ENCODE measurements at places on chromosomes 5 and 9. TPM values are rescaled to one million over a fixed set of nuclear protein-coding genes. Genes with fewer than 3 reads are reported as not detected.

DNA sequence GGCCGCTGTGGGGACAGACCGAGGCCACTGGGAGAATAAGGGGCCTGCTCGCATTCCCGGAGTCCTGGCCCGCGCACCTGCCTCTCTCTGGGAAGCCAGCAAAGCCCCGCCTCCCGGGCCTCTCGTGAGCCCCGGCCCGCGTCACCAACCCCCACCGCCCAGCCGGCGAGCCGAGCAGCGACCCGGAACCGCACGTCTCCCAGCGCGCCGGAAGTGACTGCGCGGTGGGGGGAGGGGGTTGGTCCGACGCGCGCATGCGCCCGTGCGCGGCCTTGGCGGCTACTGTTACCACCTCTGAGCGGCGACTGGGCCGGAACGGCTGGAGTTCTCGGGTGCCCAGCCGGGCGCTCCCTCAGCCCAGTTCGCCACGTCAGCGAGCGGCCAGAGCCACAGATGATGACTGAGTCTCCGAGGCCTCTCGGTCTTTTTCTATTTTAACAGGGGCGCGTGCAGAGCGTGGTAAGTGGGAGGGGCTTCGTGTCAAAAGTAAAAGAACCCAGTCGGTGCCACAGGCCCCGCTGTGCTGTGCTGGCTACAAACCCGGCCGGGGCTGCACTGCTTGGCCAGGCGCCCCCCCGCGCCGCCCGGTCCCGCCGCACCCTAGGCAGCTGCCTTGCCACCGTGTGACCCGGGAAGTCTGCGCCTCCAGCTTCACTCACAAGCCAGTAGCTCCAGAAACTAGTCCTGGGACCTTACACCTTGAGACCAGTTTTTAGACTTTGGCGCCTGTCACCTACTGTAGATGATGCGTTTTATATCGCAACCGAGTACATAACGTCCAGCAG is at the start of gene GOLGA1:
GOLGA1 (minus strand) TSS at position 190 of the 785 bp plus-strand sequence. CDS start 2,372 bp downstream, outside the sequence.
- DNase-seq, result peak; percentile 93

DNA sequence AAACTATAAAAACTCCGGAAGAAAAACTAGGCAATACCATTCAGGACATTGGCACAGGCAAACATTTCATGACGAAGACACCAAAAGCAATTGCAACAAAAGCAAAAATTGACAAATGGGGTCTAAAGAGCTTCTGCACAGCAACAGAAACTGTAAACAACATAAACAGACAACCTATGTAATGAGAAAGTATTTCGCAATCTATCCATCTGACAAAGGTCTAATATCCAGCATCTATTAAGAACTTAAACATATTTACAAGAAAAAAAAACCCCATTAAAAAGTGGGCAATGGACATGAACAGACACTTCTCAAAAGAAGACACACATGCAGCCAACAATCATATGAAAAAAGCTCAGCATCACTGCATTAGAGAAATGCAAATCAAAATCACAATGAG is 498.6 kb downstream of the HINT1 start:
- DNase-seq, result no peak

- no peak for DNase-seq
Measured at GRCh38 chr9:16679327-16679821, 191.1 kb downstream of the BNC2 start.

Gene LHX2
- total RNA-seq, result under 0.01 TPM

- peak; percentile 69 for DNase-seq
Measured at GRCh38 chr9:96420468-96421219, 2.5 kb upstream of the ZNF367 start.

- DNase-seq, result no peak
Measured at GRCh38 chr9:104960662-104961061, 32.7 kb upstream of the ABCA1 start.

- DNase-seq, result no peak
Measured at GRCh38 chr5:178418471-178419010, 171.7 kb downstream of the COL23A1 start.

- DNase-seq, result no peak
Measured at GRCh38 chr5:34865091-34865490, 26.1 kb downstream of the TTC23L start.

DNA sequence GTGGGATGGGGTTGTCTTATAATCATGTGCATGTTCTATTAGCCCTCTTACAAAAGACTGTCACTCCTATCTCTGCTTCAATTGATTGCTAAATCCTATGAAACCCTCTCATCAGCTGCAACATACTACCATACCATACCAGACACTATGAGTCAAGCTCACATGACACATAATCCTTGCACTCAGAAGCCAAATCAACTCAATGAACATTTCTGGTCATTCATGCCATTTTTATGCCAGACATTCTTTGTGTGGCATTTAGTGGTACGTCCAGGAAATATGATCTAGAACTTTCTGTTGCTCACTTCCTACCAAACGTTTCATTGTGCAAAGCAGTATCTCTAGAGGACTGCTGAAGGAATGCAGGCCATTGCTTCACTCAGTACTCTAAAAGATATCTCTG is 159.2 kb upstream of the GNA14 start:
- no peak for DNase-seq

DNA sequence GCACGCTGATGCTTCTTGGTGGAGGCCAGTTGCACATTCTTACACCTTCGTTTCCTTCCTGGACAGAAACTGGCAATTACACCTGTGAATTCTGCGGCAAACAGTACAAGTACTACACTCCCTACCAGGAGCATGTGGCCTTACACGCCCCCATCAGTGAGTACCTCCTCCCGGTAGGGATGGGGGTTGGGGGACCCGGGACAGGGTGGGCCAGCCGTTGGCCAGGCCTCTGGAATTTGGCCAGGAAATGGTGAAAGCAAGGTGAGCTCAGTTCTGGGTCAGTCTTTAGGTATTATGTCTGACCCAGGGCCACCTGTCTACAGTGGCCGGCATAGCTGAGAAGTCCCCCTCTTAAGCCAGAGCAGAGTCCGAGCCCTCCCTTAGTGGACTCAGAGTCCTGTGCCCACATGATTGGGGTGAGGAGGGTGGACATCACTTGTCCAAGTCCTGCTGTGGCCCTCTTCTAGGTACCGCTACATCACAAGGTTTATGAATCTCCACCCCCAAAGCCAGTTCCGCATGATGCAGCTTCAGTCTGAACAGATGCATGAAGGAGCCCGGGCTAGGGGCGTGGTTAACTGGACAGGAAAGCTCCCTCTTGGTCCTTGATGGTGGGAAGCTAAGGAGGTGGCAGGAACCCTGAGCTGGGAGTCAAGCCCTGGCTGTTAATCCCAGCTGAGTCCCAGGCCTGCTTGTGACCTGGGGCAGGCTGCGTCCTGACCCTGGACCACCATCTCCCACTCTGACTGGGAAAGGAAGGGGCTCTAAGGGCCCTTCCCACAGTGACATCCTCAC is 61.3 kb downstream of the AMBP start:
- DNase-seq, result no peak

- no peak for DNase-seq
Measured at GRCh38 chr9:6409811-6410210, 3.2 kb upstream of the UHRF2 start.

Gene ADRA1B
- not detected for total RNA-seq

DNA sequence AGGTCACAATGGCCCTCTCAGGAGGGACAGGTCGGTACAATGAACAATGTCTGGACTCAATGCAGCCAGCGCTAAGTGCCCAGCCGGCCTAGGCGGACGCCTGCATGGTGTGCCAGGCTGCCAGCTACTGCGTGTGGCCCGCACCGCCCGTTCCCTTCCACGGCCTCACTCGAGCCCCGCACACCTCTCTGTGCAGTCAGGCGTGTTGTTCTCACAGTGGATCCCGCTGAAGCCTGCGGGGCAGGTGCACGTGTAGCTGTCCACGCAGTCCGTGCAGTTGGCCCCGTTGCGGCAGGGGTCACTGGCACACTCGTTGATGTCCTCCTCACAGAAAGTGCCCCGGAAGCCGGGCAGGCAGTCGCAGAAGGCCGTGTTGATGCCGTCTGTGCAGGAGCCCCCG is 26.7 kb upstream of the SEC16A start:
- no peak for DNase-seq

- no peak for DNase-seq
Measured at GRCh38 chr5:54700986-54701578, 183.5 kb downstream of the SNX18 start.

GRCh38 chr9:108642871-108643270 is 212.9 kb downstream of the ACTL7B start:
- DNase-seq, result no peak

DNA sequence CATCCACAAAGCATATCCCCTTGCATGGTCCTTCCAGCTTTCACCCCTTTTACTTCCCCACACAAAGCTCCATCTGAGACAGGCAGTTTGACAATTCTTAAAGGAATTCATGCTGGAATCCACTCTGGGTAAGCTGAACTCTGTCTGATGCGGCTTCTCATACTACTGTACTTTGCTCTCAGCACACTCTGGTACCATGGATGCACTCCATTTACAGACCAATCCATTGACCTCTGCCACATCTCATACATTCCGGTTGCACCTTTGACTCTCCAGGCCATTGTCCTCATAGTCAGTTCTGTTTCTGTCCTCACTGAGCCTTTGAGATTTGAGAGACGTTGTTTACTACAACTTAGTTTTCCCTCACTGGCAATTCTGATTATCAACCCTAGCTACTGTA is 12.2 kb downstream of the SPATA9 start:
- DNase-seq, result no peak

GRCh38 chr5:56155992-56156584 is 77.0 kb downstream of the ANKRD55 start:
- DNase-seq, result peak; percentile 35

Gene PCDHGA10
- 1.1 TPM for total RNA-seq

Gene SNAPC3
- 21.5 TPM for total RNA-seq

Gene DNAJC21
- total RNA-seq, result 12.1 TPM

- no peak for DNase-seq
Measured at GRCh38 chr9:136960212-136960937, 8.3 kb downstream of the LCN12 start.

DNA sequence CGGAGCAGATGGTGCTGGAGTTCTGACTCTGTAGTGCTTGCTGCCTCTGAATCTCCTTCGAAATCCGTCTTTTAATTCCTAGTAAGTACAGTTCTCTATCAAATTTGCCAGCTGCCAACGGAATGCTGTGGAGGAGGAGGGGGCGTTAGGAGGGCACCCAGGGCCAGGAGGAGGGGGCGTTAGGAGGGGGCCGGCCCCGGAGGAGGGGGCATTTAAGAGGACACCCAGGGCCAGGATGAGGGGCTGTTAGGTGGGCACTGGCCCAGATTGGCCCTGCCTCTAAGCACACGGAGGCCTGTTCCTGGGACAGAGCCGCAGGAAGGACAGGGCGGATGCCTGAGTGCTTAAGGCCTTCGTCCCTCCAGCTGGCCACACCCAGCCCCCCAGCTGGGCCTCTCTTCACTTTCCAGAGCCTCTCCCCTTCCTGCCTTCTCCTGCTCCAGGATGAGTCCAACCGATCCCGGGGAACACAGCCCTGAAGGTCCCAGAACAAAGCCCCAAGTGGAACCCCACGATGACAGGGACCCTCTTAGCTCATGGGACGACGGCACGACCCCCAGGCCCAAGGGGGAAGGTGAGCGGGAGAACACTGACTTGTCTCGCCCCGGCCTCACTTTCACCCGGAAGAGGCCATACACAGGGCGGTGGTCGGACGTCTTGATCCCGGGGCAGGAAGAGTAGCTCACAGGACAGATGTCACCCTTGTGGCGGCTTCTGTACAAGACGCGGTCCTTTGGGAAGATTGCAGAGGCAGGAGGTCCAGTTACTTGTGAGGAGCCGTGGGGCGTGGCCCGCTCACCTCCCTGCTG is 9.8 kb downstream of the INPP5E start:
- no peak for DNase-seq

DNA sequence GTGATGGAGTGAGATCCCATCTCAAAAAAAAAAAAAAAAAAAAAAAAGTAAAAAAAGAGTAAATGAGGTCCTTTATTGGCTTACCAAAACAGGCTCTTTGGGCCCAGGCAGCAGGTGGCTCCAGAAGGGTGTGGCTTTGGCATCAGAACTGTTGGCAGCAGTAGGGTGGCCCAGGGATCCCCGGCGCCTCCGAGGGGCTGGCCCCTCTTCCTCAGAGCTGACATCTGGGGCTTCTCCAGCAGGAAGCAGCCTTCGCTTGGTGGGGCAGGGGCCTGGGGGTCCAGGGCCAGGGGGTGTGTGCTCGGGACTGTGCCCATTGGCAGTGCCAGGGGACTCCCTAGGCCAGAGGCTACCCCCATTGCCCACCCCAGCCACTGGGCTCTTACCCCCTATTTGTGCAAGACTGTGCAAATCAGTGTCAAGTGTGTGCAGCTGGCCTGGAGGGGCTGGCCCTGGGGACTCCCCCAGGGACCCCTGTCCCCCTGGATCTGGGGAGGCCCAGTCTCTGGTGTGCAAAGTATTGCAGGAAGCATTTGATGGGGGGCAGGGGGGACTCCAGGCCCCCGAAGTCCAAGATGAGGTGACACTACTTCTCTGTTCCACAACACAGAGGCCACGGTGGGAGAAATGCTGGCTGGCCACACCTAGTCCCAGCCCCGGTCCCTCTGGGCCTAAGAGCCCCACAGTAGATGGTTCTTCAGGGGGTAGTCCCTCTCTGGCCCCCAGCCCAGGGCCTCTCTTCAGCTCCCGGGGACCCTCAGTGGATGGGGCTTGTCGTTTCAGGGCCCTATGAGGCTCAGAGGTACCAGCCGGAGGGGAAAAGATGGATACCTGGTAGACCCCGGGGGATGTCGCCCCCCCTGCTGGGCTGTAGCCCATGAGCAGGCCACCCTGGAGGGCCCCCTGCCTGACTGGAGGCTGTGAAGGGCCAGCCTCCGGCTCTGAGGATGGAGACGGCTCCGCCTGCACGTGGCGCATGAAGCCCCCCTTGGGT is 4.7 kb upstream of the STOML2 start:
- DNase-seq, result no peak

Gene GABRP
- not detected for total RNA-seq

- no peak for DNase-seq
Measured at GRCh38 chr5:54480296-54480695, 24.8 kb downstream of the HSPB3 start.

DNA sequence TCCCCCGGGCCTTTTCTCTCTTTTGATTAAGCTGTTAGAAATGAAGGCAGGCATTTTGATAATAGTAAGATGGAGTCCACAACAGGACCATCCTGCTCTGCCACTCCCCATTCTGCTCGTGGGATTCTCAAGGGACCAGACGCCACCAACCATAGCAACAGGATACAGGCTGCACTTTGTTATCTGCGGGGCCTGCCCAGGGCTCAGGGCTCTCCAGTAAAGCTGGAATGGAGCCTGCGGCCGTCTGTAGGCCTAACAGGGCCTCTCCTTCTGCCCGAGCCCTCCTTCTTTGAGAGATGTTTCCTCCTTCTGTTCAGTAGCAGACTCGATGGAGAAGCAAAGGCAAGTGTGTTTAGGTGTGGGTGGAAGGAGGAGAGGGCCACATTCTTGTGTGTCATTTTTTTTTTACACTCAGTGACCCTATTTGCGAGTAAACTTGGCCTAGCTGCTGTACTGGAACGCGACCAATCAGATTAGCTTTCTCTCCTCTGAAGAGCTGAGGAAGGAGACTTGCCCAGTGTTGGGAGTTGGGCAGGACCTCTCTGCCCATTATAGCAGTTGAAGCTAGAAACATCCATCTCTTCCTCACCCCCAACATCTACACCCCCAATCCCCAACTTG is 8.9 kb upstream of the EPB41L4B start:
- no peak for DNase-seq

Gene ENTREP1
- total RNA-seq, result under 0.01 TPM

GRCh38 chr9:37987467-37987981 is 81.5 kb downstream of the SHB start:
- no peak for DNase-seq

Gene PPP3R2
- total RNA-seq, result not detected

Gene LCN10
- 1.3 TPM for total RNA-seq

Data from hematopoietic multipotent progenitor cell (in vitro differentiated cells).